ENCODE measurements at places on chromosomes 1 and 21.

GRCh38 chr1:28280501-28280900 is 21.2 kb downstream of the SESN2 start:
- no peak for DNase-seq

DNA sequence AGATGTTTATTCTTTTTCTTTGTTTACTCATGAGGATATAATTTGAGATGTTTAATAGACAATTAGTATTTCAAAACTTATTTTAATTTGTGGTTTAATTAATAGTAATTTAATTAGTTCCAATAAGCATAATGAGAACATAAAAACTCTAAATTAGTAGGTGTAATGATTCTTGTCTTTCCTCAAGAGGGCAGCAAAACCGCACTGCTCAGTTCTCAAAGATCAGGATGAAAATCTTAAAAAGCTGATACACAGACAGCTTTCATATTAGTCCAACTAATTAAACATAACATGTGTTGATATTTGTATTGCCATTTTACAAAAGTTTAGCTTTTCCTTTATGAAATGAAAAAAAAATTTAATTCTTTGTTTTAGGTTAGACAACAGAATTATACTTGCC is 106.7 kb upstream of the C21orf91 start:
- no peak for DNase-seq

GRCh38 chr21:46493828-46494227 is 35.1 kb downstream of the DIP2A start:
- no peak for DNase-seq

DNA sequence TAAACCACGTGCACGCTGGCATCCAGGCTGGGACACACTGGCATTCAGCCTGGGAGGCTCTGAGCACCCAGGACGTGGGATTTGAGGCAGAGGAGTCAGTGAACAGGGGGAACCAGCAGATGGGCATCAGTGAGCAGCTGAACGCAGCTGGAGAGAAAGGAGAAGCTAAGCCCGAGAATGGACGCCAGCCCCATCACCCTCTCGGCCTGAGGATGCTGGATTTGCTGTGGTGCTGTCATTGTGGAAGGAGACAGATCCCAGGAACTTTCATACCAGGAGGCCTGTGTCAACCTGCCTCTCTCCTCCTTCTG is 132.8 kb downstream of the PGBD5 start:
- no peak for DNase-seq

DNA sequence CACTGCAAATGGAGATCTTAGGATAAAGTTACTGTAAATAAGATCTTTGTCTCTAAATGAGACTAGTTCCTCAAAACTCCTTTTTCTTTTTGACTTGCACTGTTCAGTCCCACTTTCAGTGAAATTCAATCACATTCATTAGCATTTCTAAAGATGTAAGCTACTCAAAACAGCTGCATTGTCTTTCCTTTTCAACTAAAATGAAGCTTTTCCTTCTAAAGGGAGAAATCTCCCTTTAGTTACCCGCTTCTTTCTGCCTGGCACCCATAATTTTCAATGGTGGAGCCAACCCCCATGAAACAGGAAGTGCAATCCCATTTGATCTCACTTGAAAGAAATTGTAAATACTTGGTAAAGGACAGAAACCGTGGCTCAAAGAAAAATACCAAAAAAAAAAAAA is 387.4 kb upstream of the PKN2 start:
- DNase-seq: no peak

- DNase-seq: no peak
Observed at GRCh38 chr1:28526886-28527285, 21.0 kb downstream of the RCC1 start.

DNA sequence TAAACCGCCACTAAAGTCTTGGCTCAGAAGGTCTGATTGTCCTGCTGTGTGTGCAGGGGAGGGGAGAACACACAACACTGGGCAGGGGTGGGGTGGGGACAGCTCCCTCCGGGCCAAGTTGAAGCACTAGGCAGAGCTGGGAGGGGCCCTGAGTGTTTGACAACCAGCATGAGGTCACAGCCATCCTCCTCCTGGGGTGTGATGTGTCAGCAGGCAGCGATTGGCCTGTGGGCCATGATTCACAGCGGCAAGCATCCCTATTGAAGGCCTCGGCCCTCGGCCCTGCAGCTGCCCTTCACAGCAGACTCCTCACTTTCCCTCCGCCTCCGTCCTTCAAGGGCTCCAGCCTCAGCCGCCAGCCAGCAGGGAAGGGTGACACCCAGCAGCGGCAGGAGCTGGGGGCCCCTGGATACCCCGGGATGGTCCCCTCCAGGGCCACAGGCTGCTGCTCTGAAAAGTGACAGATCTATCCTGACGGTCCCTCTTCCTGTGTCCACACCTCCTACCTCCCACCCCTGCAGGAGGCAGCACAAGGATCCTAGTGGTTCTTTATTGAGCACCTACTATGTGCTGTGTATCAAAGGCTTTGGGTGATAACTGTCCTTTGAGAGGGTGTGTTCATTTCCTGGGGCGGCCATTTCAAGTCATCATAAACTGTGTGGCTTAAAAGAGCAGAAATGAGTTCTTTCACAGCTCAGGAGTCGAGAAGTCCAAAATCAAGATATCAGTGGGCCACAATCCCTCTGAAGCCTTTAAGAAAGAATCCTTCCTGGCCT is 66.0 kb upstream of the SLC25A33 start:
- DNase-seq: peak; percentile 32

DNA sequence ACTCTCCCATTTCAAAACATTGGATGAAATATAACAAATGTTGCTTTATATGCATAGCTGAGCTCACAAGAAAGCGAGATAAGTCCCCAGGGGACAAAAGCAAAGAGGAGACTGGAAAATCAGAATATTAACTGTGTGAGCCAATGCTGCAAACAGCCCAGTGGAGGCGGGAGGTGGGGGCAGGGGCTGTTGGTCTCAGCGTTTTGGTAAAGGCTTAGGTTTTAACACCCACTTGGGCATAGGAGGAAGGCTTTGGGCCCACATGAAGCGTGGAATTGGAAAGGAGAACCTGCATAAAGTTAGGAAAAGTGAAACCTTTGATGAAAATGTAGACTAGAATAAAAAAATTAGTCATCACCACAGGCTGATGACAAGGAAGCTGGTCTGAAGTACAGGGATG is 30.2 kb upstream of the SMIM12 start:
- no peak for DNase-seq

DNA sequence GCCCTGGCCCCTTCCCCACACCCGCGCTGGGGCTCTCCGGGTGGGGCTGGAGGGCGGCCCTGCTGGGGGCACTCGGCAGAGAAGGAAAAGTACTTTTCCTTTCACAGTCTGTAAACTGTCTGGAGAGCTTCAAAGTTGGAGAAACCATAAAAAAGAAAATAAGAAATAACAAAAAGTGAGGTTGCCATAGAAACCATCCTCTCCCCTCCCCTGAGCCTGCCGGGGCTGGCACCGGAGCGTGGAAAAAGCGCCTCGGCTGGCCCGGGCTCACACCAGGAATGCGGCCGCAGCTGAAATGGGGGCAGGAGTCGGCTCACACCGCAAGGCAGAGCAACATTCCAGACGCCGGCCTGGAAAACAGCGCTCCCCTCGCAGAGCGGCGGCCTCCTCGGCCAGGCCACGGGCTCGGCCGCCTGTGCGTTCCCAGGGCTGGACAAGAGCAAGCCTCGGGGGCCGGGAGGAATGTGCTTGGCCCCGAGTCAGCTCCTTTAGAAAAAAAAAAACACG is 69.2 kb downstream of the MORN1 start:
- no peak for DNase-seq

GRCh38 chr21:39156024-39156423 is 27.2 kb downstream of the PSMG1 start:
- no peak for DNase-seq

- peak; percentile 61 for DNase-seq
Observed at GRCh38 chr1:113073479-113073950, 517 bp downstream of the LRIG2 start.

DNA sequence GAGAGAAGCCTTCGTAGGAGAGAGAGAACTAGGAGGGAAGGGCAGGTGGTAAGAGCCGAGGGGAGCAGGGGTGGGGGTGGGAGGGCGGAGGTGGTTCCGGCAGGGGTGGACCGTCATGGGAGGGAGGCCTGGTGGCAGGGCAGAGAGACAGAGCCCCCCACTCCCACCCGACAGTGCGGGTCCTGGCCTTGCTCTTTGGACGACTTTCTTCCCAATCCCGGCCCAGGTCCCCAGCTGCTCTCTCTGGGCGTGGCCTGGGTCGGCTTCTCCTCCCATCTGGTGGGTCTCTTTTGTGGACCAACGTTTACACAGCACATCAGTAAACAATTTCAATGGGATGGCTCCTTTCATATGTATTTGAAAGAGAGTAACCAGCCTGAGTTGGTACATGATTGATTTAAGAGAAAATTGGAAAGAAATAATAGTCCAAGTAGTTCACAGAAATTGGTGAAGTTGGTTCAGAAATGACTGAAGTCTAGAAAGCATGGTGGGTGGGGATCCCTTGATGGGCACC is 56.9 kb downstream of the LDLRAD2 start:
- DNase-seq: no peak

- no peak for DNase-seq
Observed at GRCh38 chr1:12615159-12615864, 2.7 kb downstream of the DHRS3 start.

GRCh38 chr1:36966242-36966641 is 68.1 kb downstream of the GRIK3 start:
- DNase-seq: peak; percentile 39

GRCh38 chr1:10868599-10868965 is 72.1 kb upstream of the CASZ1 start:
- DNase-seq: no peak

Data from HEK293T (cell line).